ENCODE measurements at places on chromosomes 2 and 18.

GRCh38 chr2:23636426-23636825 is 251.4 kb downstream of the KLHL29 start:
- DNase-seq, result no peak

- no peak for DNase-seq
These were observed 90.1 kb upstream of the MCFD2 start for GRCh38 chr2:47005687-47006086.

- DNase-seq, result no peak
These were observed 37.8 kb upstream of the OLA1 start for GRCh38 chr2:174286172-174286571.

- no peak for DNase-seq
These were observed 4.5 kb downstream of the FKBP7 start for GRCh38 chr2:178473931-178474330.

- DNase-seq, result no peak
These were observed 39.2 kb upstream of the UXS1 start for GRCh38 chr2:106233350-106233706.

DNA sequence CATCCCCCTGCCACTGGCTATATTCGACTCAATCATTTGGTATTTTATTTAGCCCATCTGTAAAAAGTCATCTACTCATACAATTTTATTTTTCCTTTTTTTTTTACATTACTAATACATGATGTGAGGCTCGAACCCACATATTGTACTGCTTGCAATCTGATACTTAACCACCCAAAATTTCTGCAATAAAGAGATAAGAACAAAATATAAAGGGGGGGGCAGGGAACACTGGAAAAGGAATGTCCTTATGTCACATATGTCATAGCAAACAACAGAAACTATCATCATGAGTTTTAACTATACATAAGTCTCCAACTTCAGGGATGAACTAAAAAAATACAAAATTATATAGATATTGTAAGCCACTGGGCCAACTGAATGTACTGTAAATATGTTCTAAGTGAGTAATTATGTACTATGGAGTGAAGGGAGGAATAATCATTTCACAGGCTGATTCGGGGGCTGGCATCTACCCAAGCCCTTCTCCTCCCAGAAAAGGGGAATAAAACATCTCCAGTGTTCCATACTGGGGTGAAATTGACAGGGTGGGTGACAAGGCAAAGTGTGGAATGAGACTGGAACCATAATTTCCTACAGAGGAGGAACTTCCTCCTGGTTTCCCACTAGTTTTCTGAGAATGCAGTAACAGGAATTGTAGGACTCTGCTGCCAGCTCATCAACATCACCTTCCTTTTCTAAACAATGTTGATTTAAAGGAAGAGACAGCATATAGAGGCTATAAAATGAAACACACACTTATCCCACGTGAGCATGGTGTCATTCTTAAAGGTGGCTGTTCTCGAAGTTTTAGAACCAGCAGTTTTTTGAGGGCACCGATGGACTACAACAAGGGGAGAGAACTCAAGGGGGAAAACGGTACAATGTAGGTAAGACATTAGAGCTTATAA is 79.5 kb downstream of the FARSB start:
- no peak for DNase-seq

DNA sequence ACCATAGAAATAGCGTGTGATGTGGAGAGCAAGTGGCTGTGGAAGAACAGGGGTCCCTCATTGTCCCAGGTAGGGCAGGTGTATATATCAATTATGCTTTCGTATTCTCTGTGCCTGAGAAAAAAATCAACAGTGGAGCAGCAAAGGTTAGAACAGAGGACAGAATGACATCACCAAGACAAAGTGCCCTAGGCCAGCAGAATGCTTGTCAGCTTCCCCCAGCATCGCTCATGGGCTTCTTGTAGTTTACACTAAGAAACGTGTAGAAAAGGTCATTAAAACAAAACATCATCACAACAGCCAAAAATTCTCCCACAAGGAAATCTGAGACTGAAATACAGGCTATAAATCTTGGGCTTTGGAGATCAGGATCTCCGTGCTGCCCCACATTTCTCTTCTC is 288.0 kb downstream of the TDRD15 start:
- no peak for DNase-seq
